ENCODE measurements at places on chromosomes 1 and 21.

DNA sequence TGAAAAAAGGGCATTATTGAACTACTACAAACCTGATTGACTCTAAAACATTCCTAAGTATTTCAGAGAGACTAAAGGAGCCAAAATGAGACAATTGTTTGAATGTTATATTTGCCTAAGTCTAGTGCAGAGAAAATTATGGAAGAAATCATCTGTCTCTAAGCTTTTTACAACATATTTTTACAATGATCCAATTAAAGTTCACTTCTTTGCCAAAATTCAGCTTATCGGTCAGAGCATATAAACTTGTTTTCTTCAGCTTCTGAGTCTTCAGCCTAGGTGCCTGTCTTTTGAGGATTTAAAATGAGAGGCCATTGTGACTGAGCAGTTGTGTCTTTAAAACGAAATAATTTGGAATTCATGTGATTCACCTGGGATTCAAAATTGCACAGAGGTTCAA lies 181.2 kb upstream of the SGIP1 start:
- DNase-seq = no peak

- no peak for DNase-seq
These were observed 525.0 kb downstream of the PTPRU start for GRCh38 chr1:29761159-29761928.

DNA sequence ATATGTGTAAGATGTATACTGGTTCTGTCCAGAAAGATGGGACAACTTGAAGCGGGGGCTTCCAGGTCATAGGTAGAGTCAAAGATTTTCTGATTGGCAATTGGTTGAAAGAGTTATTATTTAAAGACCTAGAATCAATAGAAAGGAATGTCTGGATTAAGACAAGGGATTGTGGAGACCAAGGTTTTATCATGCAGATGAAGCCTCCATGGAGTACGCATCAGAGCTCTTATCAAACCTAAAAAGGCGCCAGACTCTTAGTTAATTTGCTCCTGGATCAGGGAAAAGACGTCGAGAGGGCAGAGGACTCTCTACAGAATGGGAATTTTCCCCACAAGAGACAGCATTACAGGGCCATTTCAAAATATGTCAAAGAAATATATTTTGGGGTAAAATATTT lies 23.7 kb upstream of the ETV3 start:
- no peak for DNase-seq

- DNase-seq = no peak
These were observed 8.4 kb upstream of the PM20D1 start for GRCh38 chr1:205858141-205858961.

- no peak for DNase-seq
These were observed 278.4 kb downstream of the TM2D1 start for GRCh38 chr1:61446531-61446991.

DNA sequence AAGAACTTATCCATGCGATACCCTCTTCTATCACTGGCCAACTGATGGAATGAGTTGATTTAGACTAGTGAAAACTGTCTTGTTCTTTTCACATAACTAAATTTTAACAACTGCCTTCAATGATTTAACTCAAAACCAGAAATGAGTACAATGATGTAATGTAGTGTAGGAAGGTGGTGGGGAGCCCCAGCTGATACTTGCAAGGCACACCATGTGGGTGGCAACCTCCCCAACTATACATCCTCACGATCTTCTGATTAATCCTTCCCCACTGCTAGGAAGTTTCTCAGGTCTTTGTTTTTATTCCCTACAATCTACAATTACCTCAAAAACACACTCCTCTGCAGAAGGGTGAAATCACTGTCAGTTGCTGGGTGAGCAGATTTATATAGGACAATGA lies 100.7 kb downstream of the KCTD3 start:
- DNase-seq = no peak

- no peak for DNase-seq
These were observed 37.3 kb upstream of the ZC3H12A start for GRCh38 chr1:37437087-37437486.

DNA sequence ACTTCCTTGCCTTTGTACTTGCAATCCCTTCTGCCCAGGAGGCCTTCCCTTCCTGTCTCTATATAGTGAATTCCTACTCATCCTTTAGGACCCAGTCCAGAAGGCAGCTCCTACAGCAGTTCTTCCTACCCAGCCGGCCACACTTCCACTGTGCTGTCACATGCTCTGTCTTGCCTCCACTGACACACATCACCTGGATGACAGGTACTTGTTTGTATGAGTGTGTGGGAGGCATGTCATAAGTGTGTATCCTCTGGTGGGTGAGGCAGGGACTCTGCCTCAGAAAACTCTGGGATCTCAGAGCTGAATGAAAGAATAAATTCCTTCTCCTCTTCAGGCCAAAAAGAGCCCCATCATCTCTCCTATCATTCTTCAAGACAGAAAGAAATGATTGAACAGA lies 5.1 kb upstream of the OSCP1 start:
- no peak for DNase-seq

GRCh38 chr1:231134624-231135023 lies 27.2 kb upstream of the TRIM67 start:
- no peak for DNase-seq

GRCh38 chr1:28869952-28870351 lies 44.4 kb upstream of the EPB41 start:
- DNase-seq = no peak

- DNase-seq = peak; percentile 15
These were observed 544 bp downstream of the ILDR2 start for GRCh38 chr1:166974647-166975345.

DNA sequence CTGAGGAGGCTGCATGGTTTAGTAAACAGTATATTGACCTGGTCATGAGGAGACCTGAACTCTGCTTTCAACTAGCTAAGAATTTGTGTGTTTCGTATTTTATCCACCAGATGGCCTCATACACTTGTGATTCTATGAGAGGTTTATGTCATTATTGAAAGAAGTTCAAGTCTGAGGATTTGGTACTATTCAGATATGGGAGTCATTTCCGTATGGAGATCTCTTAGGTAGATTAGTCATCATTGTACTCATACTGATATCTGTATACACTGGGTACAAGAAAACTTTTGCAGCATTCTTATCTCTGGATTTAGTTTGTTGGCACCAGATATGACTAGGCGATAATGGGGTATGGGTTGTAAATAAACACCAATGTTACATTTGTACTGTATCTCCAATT lies 26.6 kb downstream of the ATF6 start:
- peak; percentile 61 for DNase-seq

GRCh38 chr21:16590186-16590585 lies 860.4 kb downstream of the USP25 start:
- no peak for DNase-seq

- no peak for DNase-seq
These were observed 73.0 kb upstream of the IFFO2 start for GRCh38 chr1:19029191-19030085.

GRCh38 chr1:78047106-78047505 lies 1.3 kb downstream of the GIPC2 start:
- DNase-seq = no peak

GRCh38 chr1:39301606-39302005 lies 97.1 kb downstream of the MACF1 start:
- DNase-seq = no peak
